ENCODE measurements at places on chromosomes 2 and 18.

DNA sequence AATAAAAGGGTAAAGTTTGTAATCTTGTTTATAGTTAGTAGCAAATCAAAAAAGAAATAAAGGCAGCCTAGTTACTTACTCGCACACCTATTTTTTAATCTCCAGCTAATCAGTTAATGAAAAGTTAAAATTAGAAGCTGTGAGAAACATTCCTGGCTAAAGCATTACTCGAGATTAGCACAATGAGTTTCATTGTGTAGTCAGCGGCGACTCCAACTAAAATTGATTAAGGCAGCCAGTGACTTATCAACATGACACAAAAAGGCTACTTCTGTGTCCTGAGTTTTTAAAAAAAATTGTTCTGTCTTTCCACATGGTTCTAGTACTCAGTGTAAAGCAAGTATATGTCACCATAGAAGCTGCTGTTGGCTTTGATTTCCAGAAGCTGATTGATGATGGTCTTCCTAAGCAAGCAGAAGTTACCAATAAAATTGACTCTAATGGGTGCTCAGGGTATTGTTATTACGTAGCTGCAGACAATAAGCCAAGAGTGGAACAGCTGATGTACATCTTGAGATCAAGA is 159.2 kb downstream of the CPS1 start:
- DNase-seq: no peak

DNA sequence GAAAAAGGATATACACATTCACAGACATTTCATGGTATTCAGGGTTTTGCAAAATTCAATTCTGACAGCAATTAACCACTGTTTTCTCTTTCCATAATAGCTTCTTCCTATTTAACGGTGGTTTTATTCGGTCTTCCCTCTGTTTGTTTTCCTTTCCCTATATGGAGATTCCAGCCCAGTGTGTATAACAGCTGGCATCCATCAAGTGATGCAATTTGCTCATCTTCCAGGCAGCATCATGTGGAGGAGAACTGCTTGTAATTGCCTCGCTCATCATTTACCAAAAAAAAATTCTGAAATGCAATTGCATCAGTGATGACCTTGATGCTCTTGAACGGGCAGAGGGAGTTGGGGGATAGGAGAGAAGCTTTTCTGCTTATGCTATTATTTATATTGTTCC is 165.9 kb upstream of the PGAP1 start:
- DNase-seq: peak; percentile 77

GRCh38 chr18:55466789-55467188 is 121.2 kb downstream of the TCF4 start:
- DNase-seq: no peak

DNA sequence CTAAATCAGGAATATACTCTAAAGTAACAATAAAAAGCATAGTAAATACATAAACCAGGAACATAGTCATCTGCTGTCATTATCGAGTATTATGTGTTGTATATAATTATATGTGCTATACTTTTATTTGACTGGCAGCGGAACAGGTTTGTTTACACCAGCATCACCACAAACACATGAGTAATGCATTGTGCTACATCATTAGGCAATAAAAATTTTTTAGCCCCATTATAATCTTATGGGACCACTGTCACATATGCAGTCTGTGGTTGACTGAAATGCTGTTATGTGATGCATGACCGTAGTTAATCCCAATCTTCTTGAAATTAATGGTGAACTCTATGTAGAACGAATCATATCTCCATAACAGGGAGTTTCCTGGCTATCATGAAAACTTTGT is 136.7 kb upstream of the ZFP36L2 start:
- DNase-seq: no peak

DNA sequence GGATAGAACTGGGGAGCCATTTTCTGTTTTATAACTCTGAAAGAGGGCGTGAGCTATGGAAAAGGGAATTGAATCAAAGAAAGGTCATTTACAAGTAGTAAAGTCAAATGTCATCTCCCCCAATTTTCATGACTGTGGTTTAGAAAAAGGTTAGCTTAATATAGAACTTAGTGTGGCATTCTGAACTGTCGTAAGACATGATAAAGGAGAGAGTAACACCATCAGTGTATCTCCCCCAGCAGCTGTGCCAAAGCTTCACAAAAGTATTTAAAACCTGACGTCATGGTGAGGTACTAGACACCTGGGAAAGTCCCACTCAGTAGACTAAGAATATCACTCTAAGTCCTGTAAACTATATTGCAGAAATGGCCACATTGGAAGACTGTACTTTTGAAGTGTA is 5.8 kb upstream of the IKZF2 start:
- no peak for DNase-seq

- DNase-seq: no peak
Measured at GRCh38 chr2:45207101-45207500, 197.8 kb upstream of the SIX2 start.

DNA sequence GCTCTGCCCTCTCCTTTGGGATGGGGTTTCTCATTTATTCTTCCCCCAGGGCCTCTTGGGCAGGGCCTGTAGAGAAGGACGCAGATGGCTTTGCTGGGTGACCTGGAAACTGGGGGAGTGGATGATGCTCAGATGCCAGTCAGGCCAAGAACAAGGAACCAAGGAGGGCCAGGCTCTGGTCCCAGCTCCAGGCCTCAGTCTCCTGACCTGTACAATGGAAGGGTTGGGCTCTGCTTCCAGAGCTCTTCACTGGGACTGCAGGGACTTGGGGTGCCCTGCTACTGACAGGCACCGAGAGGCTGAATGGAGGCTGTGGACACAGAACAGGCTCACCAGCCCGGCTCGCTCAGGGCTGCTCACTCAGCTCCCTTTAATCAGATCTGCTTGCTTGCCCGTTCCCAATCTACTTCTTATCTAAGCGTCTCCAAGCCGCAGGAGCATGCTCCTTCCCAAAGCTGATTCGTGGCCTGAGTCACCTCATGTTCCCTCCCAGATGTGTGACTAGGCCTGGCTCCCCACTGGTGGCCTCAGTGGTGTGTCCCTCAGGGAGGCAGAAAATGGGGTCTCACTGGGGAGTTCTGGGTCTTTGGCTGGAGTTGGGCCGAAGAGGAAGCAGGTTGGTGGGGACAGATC is 82.6 kb upstream of the ODC1 start:
- DNase-seq: no peak

GRCh38 chr2:85997017-85997970 is 108.4 kb downstream of the POLR1A start:
- no peak for DNase-seq

- DNase-seq: no peak
Measured at GRCh38 chr2:239712755-239713154, 311.9 kb upstream of the HDAC4 start.

DNA sequence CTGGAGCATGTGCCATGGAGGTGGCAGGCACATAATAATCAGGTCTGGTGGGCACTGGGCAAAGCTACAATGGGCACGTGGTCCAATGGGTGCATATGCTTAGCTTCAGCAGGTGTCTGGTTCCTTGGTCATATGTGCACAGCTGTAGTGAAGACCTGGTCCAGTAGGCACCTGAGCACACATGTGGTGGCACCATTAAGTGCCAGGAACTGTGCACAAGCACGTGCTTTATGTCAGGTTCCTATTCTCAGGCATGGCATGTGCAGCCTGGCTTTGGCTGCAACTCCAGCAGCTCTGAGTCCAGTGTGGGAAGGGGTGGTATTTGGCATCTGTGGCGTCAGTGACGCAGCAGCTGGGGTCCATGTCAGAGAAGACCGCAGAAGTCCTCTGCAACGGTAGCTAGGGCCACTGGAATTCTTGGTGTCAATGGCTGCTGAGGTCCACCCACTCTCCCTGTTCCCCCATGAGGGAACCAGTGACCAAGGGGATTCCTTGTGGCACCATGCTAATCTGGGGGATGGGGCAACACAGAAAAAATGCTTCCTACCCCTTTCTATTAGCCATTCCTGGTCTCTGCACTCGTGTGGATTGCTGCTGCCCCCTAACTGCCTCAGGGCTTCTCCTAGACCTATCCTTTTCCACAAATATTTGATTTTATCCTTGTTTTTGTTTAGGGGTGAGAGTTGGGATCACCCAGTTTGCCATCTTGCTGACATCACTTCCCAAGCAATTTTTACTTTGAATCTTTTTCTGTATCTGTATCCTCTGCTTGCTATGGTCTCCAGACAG is 262.9 kb upstream of the MAP2 start:
- DNase-seq: no peak

GRCh38 chr2:215606219-215606618 is 170.4 kb upstream of the FN1 start:
- no peak for DNase-seq

DNA sequence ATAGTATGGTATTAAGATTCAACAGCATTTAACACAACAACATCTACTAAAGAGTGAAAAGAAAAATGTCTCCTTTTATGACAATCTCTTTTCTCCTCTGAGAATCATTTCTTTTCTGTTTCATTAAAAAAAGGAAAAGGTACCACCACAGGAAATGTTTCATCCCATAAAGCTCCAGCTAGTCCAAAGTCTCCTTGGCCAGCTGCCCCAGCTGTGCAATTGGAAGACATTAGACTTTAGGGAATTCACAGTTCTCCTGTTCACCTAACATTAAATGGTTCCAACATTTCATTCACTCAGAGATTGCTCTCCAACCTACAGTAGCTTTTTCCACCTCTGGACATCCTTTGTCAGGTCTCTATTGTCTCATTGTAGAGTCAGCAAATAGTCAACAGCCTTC is 78.7 kb upstream of the YPEL5 start:
- no peak for DNase-seq

GRCh38 chr2:233387225-233387624 is 32.9 kb downstream of the DGKD start:
- DNase-seq: no peak

DNA sequence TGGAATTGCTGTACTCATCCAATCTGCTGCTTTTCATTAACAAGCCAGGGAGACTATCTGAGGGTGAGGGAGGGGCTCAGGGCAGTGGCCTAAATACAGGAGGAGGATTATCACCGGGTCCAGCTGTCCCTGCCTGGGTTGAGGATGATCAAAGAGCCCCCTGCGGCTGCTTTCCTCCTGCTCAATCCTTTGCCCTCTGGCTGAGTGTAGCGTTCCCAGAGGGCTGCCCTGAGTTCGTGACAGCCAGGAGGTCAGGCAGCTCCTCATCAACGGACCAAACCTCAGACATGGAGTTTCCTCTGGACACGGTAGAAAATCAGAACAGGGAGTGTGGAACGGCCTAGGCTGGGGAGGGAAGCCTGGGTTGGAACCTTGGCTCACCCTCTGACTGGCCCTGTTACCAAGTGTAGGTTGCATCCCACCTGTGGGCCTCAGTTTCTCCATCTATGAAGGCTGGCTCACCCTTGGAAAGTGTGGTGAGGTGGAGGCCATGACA is 23.5 kb downstream of the CIB4 start:
- DNase-seq: no peak

- DNase-seq: no peak
Measured at GRCh38 chr2:16102976-16103380, 162.6 kb downstream of the MYCN start.

DNA sequence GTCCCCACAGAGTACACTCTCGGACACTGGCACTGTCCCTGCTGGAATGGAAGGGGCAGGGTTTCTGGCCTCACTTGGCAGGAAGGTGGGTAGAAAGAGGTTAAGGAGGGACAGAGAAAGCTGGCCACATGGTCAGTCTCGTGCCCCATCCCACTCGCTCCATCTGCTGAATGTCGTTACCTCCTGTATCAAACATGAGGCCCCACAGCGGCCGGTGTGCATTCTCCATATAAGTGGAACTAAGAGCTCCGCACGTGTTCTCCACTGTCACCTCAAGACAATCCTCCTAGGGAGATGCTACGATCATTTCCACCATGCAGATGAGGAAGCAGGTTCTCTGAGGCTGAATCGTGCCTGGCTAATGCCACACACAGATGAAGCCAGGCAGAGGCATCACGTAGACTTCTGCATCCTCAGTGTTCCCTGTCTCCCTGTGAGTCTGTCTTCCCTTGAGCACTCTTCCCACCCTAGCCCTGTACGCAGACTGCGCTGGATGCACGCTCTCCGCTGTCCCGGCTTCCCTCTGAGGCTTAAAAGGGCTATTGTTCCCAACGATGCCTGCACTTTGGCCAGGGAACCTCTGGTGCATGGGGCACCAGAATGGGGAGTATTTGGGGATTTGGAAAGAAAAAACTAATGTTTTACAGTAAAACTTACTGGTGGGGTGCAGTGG is 35.1 kb downstream of the MAL start:
- DNase-seq: no peak

- no peak for DNase-seq
Measured at GRCh38 chr2:144346229-144346628, 173.7 kb downstream of the ZEB2 start.

DNA sequence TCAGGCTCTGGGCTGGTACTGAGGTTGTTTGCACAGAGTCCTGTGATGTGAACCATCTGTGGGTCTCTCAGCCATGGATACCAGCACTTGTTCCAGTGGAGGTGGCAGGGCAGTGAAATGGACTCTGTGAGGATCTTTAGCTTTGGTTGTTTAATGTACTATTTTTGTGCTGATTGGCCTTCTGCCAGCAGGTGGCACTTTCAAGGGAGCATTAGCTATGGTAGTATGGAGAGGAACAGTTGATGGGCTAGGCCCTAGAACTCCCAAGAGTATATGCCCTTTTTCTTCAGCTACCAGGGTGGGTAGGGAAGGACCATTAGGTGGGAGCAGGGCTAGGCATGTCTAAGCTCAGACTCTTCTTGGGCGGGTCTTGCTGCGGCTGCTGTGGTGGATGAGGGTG is 257.0 kb upstream of the GYPC start:
- no peak for DNase-seq

- DNase-seq: peak; percentile 96
Measured at GRCh38 chr2:224101820-224102630, 62.9 kb upstream of the SERPINE2 start.

GRCh38 chr2:131656816-131657633 is 129.3 kb downstream of the CCDC74A start:
- DNase-seq: no peak

DNA sequence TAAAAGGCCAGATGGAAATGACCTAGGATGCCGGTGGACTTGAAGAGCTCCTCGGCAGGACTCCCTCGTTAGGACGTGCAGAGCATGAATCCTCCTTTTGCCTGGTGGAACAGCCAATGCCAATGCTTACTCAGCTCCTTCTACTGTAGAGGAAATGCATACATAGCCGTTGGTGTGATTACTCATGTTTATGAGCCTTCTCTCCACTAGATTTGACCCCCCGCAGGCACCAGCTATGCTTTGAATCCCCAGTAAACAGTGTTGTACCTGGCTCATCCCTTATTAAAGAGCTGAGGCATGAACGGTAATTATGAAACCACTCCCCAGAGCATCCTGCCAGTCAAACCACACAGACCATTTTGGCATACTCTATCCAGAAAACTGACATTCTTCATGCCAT is 172.8 kb downstream of the ANTXR1 start:
- peak; percentile 79 for DNase-seq

GRCh38 chr2:112182581-112183034 is 44.4 kb downstream of the FBLN7 start:
- DNase-seq: no peak

GRCh38 chr2:147595200-147595599 is 249.6 kb upstream of the ACVR2A start:
- no peak for DNase-seq
